NCI-H1105 (cell line): ENCODE measurements at places on chromosomes 16 and 17.

DNA sequence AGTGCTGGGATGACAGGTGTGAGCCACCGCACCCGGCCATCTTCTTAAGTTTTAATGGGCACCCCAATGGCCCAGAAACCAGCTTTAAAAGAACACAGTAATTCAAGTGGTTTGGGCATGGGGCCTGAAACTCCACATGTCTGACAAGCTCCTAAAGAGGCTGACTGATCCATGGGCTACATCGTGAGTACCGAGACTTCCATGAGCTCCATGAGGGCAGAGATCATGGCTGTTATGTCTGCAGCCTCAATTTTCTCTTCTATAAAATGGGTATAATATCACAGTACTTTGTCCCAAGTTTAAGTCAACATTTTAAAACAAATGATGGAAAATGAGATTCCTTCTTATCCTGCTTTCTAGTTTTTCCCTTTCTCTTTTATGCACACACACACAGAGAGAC, 397.6 kb upstream of the MAF start:
- no peak for DNase-seq

DNA sequence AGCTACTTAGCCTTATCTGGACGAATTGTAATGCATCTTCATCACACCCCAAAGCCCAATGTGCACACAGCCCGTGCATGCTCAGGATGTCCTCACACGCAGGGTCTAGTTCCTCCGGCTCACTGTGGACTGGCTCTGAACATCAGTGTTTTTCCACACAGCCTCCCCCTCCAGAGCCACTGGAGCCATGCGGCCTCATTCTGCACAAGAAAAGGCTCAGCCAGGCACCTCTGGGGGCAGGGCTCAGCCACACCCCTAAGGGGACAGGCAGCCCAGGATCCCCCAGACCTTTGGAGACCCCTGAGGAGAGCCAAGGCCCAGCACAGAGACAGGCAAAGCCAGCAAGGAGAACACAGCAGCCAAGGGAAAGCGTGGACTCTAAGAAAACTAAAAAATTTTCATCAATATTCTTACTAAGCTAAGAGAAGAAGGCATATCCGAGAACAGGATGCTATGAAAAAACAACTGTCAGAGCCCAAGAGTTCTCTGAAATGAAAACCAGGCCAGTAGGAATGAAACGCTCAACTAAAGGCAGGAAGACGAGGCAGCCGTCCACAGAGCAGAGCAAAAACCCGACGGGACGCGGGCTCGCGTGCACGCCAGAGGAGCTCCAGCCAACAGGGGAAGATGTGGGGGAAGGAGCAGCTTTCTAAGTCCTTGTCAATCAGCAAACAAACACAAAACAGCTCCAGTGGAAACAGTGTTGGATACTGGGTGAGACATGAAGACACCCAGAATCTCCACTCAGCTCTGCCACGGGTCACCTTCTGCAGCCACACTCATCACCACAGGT, 34.5 kb downstream of the MAP1LC3B start:
- no peak for DNase-seq

DNA sequence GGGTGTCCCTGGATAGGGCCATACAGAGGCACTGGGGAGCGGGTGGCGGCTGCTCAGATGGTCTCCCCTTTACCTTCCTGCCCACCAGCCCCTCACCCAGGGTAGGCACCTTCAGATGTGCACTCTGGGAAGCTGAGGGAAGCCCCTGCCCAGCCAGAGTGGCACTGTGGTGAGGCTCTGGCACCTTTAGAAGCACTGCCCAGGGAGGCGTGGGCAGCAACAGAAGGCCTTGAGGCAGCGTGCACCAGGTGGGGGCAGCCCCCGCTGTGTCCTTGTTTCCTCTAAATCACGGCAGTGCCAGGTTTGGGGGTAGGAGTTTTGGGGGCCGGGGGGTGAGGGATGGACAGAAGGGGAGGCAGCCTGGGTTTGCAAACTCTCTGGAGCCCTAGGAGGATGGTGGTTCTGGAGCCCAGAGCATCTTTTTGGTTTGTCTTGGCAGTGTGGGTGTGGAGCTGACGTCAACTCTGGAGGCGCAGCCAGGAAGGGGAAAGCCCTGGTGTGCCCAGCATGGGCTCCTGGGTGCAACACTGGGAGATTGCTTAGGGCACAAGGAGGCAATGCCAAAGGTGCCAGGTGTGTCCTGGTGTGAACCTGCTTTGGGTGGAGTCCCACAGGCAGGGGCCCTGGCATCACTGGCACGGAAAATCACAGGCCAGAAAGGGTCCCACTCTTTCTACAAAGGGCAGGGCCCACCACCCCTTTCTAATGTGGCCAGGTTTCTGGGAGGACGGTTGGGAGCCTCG, 23.1 kb upstream of the CDC42EP4 start:
- DNase-seq: no peak

- no peak for DNase-seq
These were observed 19.9 kb upstream of the GHDC start for GRCh38 chr17:42214156-42214555.

DNA sequence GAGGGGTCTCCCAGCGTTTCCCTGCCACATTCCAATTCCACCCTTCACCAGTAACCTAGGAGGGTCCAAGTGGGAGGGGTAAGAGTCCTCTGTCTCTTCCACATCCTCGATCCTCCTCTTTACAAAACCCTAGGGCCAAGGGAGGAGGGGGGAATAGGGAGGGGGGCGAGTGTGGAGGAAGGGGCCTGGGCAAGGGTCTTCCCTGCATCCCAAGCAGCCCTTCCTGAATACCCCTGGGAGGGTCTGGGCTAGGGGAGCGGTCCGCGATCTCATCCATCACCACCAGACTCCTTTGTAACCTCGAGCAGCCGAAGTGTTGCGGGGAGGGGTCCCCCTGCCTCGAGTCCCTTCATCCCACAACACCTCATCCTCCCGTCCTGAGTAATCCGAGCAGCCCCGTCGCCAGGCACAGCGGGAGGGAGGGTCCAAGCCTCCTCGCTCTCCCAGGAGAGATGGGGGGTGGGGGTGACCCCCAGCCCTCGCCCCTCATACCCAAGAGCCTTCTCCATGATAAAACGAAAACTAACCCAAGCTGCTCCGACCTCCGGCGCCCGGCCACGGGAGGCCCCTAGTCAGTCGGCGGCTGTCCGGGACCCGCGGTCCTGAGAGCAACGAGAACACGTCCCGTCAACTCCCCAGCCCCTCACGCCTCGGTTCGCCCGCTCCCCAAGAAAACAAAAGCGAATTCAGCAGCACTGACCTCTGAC, 502 bp downstream of the SMPD3 start:
- no peak for DNase-seq

- DNase-seq: no peak
These were observed 746 bp downstream of the HS3ST2 start for GRCh38 chr16:22814711-22815105.

DNA sequence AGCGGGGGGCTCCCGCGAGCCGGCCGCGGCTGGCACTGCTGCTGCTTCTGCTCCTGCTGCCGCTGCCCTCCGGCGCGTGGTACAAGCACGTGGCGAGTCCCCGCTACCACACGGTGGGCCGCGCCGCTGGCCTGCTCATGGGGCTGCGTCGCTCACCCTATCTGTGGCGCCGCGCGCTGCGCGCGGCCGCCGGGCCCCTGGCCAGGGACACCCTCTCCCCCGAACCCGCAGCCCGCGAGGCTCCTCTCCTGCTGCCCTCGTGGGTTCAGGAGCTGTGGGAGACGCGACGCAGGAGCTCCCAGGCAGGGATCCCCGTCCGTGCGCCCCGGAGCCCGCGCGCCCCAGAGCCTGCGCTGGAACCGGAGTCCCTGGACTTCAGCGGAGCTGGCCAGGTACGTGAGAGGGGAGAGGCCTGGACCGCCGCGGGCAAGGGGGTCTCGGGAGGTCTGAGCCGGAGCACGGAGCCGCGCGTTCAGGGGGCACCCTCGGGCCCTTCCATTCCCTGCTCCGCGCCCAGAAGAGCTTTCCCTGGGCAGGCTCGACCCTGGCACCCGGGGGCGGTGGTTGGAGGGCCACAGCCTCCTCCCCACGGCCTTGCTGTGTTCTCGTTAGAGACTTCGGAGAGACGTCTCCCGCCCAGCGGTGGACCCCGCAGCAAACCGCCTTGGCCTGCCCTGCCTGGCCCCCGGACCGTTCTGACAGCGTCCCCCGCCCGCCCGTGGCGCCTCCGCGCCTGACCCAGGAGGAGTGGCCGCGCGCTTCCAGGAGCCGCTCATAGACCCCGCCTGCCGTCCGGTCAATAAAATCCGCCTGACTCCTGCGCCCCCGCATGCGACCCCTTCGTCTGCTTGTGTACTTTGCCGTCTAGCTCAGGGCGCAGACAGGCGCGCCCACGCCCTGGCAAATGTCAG, 591 bp downstream of the NPW start:
- no peak for DNase-seq

- DNase-seq: no peak
These were observed 34.1 kb downstream of the GLP2R start for GRCh38 chr17:9859781-9860180.

- no peak for DNase-seq
These were observed 484 bp downstream of the FZD2 start for GRCh38 chr17:44557651-44558285.

DNA sequence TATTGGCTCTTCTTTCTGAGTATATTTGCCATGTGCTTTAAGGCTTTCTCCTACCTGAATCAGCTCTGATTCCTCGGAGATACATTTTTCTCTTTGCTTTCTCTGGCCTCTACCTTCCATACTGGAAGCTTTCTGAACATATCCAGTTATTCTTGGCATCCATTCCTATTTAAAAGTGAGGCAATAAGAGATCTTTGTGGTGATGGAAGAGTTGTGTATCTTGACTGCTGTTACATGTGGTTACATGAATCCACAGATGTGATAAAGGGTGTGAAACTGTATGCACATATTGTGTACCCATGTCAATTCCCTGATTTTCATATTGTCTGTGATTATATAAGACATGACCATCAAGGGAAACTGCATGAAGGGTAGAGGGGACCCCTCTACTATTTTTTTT, 24.4 kb downstream of the UBE2O start:
- no peak for DNase-seq

GRCh38 chr16:84502581-84502980, 1.9 kb downstream of the MEAK7 start:
- DNase-seq: no peak

DNA sequence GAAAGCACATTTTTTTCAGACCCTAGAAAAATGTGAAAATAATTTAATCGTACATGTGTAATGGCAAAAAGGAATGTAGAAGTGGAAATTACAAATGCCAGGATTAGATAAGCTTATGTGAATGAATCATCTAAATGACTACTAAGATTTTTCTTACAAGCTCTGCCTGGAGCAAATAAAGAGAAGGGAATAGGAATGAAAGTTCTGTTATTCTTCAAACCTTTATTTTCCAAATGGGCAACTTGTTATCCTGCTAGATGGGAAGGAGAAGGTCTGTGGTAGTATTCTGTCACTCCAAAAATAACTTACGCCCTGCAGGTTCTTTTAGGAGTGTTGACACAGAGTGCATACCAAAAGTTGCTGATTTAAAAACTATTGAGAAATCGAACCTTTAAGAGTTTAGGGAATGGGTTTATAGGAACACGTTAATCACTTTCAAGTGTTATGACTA, 9.7 kb downstream of the CTCF start:
- DNase-seq: no peak

DNA sequence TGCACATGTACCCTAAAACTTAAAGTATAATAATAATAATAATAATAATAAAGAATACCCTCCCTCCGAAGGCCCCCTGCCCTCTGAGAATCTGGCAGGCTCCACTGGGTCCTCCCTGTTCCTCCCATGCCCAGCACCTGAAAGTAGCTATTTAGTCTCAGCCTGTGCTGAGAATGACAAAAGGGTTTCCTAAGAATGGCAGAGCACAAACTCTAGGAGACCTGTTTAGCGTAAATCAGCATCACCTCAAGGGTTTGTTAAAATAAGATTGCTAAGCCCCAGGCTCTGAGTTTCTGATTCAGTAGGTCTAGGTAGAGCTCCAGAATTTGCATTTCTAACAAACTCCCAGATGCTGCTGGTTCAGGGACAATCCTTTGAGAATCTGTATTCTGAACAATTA, 606.8 kb upstream of the CDH11 start:
- DNase-seq: no peak

DNA sequence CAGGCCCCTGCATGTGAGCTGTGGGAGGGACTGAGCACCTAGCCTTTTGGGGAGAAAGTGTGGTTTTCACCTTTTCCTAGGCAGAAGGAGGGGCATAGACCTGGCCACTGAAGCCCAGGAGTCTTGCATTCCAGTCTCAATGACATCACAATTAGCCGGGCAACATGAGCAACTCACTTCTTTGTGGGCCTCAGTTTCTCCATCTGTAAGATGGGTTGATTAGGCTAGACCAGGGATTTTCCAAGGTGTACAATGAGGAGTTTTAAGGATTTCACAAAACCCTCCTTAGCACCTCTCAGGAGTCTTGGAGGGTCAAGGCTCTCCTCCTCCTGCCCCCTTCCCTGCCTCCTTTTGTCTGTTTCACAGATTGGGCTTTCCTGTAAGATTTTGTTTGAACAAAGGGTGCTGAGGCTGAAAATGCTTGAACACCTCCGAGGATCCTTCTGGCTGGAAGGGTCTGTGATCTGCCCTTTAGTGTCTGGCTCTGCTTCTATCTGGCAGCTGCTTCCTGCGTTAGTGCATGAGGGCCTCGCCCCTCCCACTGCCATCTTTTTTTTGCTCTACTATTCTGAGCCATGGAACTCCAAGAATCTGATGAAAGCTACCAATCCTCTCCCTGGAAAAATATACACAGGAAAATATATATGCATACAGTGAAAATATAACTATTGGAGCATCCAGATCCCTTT, 52.4 kb upstream of the ETV4 start:
- DNase-seq: no peak

GRCh38 chr17:79654350-79654959, 43.6 kb upstream of the RBFOX3 start:
- DNase-seq: no peak

GRCh38 chr17:77645072-77646045, 313.1 kb upstream of the TNRC6C start:
- DNase-seq: no peak

DNA sequence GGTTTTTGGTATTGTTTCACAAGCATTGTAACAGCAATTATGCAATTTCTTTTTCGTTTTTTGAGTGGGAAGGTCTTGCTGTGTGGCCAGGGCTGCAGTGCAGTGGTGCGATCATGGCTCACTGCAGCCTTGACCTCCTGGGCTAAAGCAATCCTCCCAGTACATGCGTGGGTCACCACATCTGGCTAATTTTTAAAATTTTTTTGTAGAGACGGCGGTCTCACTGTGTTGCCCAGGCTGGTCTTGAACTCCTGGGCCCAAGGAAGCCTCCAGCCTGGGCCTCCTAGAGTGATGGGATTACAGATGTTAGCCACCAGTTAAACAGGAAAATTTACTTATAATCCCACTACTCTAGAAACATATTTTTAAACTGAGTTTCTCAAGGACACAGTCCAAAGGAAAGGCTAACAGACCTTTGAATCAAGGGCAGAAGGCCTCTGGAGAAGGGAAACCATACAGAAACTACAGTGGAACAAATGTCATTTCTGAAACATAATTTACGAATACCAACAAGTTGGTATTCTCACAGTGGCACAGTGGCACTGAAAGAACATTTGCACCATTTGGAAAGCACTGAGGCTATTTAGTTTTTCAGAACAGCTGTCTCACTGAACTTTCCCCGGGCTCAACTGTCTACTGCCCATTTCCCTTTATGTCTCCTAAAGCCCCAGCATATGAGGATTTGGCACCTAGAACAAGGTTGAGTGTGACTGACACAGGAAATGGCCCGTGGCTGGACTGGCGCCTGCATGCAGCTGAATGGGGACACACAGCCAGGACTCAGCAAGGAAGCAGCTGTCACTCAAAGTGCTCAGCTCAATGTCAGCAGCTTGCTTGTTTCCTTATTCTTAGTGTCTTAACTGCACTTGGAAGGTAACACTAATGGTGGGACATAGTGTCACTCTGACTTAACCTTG, 2.8 kb upstream of the PRKAR1A start:
- no peak for DNase-seq
